ENCODE measurements at places on chromosomes 2 and 18.

DNA sequence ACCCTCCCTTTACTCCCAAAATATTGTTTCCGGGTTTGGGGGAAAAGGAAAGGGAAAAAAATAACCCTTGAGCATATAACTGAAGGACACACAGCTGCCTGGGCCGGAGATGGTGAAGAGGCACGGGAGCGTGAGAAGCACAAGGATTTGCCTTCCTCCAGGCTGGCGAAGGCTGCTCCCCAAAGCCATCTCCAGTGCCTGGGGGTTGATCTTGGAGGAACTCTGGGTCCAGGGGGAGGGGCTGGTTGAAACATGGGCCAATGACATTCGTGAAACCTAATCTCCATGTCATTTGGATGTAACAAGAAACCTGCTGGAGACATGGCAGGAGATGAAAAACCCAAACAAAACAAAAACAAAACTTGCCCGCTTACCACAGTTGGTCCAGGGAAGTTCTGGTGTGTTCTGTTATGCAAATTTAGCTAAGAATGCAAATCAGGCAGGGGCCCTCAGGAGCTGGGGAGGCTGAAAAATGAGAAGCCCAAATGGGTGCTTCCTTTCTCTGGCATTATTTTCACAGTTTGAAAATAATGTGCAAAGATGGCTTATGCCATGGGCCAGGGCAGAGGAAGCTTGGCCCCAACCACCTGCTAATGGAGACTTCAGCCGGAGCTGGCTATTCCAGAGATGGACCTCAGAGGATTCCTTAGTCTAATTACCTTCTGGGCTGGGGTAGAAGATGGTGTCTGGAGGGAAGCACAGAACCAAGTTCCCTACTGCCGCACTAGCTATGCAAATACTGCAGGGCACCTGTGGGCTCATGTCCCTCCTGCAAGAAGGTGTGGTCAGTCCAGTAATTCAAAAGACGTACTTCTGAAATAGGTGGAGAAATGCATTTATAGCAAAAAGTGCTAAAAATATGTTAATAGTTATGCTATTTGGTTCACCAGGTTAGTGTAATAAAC, 180.9 kb downstream of the BCL2 start:
- DNase-seq: no peak

DNA sequence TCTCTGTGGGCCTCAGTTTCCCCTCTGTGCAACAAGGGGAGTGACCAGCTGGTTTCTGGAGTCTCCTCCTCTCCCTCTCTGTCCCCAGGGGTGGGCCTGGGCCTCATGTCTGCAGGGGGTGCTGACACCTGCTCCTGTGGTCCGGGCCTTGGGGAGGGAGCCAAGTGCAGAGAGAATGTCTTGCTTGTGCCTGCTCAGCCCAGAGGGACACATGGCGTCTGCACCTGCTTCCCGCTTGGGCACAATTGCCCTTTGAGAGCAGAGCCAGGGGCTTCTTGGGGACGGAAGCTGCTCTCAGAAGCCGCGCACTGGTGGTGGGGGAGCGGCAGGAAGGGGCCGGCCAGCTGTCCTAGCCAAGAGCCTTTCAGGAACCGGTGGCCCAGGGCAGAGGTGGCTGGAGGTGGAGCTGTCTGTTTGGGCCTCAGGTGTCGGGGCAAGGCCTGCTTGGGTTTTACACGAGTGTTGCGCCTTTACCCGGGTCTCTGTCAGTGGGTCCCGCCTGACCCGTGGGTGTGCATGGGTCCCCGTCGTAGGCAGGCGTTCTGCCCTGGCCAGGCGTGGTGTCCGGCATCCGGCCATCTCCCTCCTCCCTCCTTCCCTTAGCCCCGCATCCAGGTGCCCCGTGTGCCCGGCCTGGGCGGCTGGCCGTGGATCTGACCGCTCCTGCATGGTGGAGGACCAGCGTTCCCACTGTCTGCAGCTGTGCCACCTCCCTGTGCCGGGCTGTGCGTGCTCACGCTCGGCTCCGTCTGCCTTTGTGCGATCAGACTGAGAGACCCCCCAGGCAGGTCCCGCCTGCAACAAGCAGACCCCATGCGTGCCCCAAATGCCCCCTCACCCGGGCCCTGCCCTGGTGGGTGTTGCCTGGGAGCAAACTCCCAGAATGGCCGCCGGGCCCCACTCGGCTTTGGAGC, 4.0 kb downstream of the NEU4 start:
- no peak for DNase-seq

- DNase-seq: no peak
Observed at GRCh38 chr2:28365158-28365557, 27.5 kb upstream of the FOSL2 start.

GRCh38 chr2:48134704-48135103, 228.4 kb upstream of the FBXO11 start:
- DNase-seq: no peak

DNA sequence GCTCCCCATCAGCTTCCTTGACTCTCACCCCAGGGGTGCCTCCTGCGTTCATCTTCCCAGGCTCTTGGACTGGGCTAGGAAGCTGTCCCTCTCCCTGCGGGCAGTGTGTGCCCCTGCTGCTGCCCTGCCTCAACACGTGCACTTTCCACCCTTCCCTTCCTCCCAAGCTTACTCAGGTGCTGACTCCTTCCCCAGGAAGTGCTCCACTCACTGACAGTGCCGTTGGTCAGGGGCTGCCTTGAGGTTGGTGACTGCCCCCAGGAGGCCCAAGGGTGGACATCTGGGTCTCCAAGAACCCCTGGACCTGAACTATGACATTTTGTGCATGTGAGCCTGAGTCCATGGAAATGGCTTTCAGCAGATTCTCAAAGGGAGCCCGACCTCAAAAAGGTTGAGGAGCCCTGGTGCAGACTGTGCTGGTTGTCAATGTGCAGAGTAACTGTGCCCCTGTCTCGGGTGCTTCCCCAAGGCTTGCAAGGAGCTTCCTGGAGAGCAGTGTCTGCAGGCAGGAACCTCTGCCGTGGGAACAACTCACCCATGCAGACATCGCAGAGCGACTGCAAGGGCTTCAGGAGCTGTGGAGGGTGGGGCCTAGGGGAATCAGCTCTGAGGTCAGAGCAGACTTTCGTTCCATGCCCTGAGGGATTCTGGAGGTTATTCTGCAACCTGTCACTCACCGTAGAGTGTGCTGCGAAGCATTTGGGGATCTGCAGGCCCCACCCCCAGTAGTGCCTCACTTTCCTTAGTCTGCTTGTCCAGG, 116.5 kb upstream of the MCFD2 start:
- no peak for DNase-seq

DNA sequence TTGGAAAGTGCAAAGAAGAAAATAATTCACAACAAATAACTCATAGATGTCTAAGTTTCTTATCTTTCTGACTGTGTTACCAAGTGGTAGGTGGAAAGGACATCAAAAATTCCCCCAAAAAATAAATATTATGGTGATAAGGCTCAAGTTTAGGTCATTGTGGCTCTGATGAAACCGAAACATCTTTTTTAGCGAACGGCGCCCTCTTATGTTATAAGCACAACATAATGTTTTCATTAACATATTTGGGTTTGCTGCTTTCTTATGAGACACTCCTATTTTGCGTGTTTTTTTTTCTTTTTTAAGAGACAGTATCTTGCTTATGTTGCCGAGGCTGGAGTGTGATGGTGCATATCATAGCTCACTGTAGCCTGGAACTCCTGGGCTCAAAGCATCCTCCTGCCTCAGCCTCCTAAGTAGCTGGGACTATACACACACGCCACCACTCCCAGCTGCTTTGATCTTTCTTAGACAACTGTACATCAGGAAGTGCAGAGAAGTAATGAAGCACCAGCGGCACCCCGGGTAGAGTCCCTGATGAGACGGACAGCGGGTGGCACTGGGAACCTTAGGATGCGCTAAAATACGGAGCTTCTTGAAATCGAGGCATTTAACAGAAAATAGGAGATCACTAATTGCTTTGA, 38.5 kb upstream of the SLC35G4 start:
- no peak for DNase-seq

GRCh38 chr2:97011977-97012569, 25.7 kb upstream of the FAM178B start:
- no peak for DNase-seq
